Esophagus squamous epithelium (tissue), 5 donors: ENCODE measurements at places on chromosomes 16 and 17.

- no peak for DNase-seq
Observed at GRCh38 chr16:53839150-53839549, 135.2 kb downstream of the FTO start.

DNA sequence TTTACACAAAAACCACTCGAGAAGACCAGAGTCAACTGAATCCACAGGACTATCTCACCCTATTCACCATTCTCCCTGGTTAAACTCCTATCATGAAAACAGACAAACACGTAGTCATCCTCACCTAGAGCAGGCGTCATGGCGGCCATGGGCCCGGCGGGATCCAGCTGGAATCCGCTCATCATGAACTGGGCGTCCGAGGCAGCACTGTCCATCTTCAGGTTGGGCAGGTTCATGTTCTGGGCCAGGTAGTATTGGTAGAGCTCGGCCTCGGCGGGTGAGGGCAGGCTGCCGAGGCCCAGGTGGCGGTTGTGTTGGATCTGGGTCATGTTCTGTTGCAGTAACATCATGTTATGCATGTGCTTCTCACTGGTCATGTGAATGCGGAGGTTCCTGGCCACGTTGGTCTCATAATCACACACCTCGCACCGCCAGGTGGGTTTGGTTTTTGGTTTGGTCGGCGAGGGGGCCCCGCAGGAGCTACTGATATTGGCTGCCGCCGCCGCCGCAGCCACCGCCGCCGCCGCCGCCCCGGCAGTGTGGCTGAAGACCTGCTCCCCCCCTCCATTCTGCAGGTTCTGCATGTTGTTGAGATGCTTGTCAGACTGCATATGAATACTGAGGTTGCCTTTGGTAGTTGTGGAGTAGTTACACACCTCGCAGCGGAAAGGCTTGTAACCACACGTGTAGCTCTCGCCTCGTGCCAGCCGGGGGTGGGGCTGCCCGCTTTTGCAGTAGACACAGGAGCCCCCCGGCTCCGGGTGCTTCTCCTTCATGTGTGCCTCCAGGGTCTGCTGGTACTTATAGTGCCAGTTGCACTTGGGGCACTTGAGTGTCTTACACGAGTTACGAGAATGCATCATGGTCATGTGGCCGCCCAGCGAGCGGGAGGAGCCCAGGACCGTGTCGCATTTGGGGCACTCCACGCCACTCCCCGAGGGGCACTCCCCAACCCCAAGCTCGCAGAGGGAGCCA, 90.3 kb downstream of the ZFHX3 start:
- DNase-seq, result no peak

GRCh38 chr17:66165537-66166123, 26.3 kb downstream of the CEP112 start:
- DNase-seq, result no peak

DNA sequence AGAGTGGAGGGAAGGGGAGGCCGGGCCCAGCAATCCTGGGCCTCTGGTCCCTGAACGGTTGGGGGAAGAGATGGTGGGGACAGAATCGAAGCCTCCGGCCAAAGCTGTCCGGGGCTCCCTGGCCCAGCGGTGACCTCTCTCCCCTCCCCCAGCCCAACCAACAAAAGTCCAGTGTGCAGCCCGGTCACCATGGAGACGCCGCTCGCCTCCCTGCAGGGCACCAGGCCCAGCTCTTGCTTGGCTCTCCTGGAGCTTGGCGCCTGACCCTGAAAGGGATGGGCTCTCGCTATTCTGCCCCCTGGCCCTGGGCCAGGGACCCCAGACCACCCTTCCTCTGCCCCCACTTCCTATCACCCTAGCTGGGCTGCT, 1.3 kb downstream of the METRN start:
- DNase-seq, result no peak

GRCh38 chr17:76751416-76751993, 13.6 kb downstream of the MFSD11 start:
- no peak for DNase-seq

- no peak for DNase-seq
Observed at GRCh38 chr16:46573008-46573833, 48.0 kb downstream of the SHCBP1 start.

GRCh38 chr17:82349287-82349701, 9.8 kb upstream of the TEX19 start:
- DNase-seq, result no peak

GRCh38 chr17:20103454-20104446, 94.6 kb downstream of the SPECC1 start:
- DNase-seq, result no peak

- DNase-seq, result no peak
Observed at GRCh38 chr16:73669535-73670274, 621.8 kb upstream of the ZFHX3 start.

GRCh38 chr17:44878627-44879221, 20.5 kb downstream of the EFTUD2 start:
- no peak for DNase-seq

DNA sequence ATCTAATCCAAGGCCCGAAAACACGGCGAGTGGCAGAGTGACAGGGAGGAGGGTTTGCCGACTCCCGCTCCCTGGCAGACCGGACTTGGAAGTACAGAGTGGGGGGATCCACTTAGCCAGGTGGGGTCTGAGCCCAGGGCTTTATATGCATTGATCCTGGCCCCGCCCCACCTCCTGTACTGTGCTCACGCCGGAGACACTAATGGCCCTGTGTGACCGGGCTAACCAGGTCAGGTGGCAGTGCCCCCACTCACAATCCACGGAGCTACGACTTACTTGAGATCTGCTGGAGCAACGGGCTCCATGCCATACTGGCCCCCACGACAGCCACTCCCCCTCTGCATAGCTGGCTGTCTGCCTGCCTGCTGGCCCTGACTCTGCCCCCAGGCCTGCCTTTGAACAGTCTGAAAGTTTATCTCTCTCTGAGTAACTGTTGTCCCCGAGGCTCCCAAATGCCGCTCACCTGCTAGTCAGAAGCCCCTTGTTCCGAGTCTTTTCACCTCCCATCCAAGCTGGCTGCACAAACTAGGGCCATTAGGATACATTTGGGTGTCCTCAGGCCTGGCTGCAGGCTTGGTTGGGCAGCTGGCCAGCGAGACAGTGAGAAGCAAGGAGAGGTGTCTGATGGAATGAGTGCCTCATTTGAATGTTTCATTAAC, 28.0 kb downstream of the CACNA1G start:
- DNase-seq, result no peak

DNA sequence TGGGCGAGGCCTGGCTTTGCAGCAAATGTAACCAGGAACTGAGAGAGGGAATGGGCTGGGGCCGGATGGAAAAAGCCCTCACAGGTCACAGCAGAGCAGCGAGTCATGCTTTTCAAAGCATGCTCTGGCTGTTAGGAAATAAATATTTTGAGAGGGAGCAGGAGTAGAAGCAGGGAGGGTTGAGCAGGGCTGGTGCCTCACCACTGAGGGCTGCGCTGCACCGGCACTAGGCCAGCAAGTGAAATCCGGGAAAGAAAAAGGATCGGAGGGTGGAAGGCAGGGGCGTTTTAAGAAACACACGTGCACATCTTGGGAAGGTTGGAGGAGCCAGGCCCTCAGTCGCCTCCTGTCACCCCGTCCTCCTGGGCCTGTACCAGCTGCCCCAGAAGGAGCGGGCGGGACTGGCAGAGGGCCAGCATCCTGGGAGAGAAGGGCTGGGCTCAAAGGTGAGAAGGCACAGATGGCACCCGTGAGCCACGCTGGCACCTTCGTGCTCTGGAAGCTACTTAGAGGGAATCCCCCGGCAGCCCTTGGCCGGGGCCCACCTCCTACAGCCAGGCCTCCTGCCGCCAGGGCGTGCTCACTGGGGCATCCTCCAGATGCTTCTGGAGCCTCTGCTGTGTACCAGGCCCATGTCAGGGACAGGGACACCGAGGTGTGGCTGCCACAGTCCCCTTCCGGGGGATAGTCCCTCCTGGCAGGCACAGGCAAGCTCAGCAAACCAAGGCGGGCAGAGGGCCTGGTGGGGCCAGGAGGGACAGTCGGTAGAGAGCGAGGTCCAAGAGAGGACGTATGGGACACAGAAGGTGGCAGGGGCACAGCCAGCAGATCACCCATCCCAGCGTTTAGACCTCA, 71.5 kb upstream of the PLCG2 start:
- no peak for DNase-seq

DNA sequence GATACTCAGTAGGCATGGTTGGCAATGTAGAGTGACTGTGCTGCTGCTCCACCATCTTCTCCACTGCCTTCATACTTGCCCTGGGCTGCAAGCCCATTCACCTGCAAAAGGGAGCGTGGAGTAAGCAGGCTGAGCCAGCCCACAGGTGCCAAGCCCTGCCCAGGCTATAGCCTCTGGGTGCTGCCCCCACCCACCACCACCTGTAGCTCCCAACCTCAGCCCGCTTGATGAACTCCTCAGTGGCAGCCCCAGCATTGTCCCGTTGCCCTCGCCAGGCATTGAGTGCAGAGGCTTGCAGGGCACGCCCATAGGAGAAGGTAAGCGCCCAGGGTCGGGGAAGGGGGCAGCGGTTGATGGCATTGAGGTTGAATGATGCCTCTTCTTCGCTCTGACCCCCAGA, 2.2 kb upstream of the PIGS start:
- no peak for DNase-seq

- no peak for DNase-seq
Observed at GRCh38 chr17:73358668-73359067, 46.9 kb upstream of the CDC42EP4 start.

DNA sequence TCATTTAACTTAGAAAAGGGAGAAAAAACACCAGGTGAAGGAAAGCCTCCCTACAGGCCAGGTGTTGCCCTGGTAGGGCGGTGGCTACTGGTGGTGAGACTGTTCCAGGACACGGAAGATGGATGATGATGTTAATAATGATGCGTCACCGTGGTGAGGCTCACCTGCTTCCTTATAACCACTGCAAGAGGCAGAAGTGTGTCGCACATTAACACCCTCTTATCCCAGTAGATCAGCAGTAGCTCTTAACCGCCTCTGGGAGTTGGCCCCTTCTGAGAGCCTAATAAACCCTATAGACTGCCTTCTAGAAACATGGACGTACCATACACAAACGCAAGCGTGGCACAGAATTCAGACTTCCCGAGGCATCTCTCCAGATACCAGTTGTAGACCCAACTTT, 7.8 kb downstream of the BFAR start:
- no peak for DNase-seq

DNA sequence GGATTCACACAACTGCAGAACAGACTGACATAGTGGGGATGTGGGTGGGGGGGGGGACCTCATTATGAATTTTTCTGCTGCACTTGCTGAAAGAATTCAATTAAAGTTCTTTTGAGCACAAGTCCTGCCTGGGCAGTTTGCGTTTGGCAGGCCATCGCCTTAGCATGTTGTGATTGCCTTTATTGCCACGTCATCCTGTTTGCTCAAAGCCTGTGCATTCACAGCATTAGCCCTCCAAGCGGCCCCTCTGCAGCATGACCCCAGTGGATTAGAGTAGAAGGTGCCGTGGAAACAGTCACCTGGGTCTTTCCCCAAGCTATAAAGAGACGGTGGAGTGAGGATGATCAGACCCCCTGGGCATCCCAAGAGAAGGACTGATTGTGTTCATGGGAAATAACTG, 17.2 kb downstream of the MSI2 start:
- DNase-seq, result no peak

DNA sequence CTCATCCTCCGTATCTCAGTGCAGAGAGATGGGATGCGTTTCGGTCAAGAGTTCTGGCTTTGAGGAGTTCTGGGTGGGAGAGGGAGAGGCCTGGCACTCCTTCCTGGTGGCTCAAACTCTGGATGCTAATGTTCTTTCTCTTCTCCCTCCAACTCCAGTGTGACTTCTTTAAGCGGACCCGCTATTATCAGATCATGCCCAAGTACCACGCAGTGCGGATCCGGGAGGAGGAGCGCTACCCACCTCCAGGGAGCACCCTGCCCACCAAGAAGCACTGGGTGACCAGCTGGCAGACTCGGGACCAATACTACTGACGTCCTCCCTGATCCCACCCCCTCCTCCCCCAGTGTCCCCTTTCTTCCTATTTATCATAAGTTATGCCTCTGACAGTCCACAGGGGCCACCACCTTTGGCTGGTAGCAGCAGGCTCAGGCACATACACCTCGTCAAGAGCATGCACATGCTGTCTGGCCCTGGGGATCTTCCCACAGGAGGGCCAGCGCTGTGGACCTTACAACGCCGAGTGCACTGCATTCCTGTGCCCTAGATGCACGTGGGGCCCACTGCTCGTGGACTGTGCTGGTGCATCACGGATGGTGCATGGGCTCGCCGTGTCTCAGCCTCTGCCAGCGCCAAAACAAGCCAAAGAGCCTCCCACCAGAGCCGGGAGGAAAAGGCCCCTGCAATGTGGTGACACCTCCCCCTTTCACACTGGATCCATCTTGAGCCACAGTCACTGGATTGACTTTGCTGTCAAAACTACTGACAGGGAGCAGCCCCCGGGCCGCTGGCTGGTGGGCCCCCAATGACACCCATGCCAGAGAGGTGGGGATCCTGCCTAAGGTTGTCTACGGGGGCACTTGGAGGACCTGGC, 6.0 kb upstream of the PDK2 start:
- no peak for DNase-seq
